WTC11 (cell line): ENCODE measurements at places on chromosomes 7 and 10.

DNA sequence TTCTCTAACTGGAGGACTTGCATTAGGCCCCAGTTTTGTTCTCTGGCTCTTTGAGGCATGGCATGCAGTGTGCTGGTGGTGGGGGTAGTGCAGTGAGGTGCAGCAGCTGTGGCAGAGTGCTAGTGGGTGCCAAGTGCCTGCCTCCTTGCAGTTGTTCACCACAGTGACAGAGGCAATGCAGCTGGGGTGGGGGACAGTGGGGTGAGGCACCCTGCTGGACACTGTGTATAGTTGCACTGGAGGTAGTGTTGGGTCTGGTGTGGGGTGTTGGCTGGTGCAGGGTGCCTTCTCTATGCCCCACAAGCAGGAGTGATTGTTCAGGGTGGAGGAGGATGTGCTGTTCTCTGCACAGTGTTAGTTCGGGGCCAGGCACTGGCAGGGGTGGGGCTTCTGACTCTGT is 21.7 kb upstream of the KEL start:
- no peak for DNase-seq

DNA sequence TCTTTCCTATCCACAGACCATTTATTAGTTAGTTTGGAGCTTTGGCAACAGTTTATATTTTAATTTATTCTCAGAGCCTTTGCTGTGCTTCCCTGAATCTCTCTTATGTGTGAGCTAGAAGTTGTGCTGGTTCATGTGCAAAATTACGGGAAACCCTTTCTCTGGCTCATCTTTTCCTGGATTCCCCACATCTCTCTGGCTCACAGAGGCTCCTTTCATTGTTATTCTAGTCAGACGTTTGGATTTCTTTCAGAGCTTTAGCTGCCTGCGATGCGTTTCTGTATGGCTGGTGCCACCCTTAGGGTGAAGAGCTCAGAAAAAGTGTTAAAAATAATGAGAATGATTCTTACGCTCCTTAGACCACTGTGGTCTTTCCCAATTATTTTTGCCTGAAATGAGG is 53.3 kb downstream of the TPST1 start:
- DNase-seq: no peak

DNA sequence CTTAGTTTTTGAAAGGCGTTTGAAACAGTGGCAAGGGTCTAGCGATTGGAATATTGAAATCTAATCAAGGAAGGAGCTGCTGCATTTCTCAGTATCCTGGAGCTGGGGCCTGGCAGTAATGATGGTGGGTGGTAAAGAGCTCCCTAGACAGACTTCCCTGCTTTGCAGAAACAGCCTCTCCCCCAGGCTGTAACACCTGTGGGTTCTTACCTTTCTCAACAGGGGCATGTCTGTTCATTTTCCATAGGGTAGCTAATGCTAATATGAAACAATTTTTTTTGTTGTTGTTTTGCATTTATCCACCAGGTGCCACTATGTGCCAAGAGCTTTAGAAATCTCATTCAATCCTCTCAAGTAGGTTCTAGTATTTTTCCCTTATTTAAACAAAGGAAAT is 345.5 kb downstream of the REEP3 start:
- DNase-seq: no peak

DNA sequence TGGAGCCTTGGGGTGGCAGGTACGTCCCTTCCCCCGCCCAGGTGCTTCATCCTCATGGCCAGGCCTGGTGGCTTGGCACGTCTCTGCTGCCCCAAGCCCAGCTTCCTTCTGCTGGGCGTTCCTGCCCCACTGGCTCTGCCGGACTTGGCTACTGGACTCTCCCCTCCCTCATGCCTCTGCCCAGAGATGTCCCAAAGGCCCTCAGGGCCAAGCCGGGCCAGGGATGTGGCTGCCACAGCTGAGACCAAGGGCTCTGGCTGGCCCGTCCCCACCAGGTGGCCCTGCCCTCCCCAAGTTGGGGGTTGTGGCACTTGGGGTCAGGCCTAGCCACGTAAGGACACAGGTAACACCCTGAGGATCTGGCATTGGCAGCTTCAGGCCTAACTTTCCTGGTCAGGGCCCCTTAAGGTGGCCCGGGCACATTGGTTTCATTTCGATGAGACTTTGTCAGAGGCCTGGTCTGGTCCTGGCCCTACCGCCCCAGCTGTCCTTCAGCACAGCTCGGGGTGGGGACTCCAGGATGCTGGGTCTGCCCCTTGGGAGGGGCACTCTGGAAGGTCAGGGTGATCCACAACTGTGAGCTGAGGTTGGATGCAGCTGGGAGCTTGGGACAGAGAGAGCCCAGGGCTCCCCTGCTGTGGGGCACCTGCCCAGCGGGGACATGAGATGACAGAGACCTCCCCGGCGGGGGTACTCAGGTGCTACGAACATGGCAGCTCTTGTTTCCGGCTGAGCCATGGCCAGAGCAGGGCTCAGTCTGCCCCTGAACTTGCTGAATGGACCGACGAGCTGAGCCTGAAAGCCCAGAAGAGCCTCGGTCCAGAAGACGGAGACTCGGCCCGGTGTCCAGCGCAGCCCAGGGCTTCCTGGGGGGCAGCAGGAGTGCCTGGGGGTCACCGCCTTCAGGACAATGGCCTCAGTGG is 2.9 kb downstream of the BHLHA15 start:
- peak; percentile 7 for DNase-seq

DNA sequence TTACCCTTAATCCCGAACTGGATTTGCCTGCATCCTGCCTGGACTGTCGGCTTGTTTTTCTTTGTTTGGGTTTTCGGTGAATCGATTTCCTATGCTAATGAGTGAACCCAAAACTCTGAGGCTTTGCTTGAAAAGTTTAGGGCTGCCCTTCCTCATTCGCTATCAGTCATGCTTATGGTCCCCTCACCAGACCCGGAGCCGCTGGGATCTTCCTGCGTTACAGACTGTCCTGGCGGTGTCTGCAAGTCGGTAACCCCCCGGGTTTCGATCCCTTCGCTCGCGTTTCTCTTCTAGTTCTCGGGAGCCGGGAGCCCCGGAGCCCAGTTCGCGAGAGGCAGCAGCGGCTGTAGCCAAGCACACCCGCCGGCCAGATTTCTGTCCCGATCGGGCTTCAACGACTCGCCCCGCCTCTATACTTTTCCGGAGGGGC is 2.2 kb downstream of the EMX2 start:
- peak; percentile 39 for DNase-seq

- DNase-seq: no peak
These were observed 1191.1 kb downstream of the SORCS1 start for GRCh38 chr10:105973360-105973759.
